Left cardiac atrium (tissue), 4 donors: ENCODE measurements at places on chromosomes 13 and 19.

DNA sequence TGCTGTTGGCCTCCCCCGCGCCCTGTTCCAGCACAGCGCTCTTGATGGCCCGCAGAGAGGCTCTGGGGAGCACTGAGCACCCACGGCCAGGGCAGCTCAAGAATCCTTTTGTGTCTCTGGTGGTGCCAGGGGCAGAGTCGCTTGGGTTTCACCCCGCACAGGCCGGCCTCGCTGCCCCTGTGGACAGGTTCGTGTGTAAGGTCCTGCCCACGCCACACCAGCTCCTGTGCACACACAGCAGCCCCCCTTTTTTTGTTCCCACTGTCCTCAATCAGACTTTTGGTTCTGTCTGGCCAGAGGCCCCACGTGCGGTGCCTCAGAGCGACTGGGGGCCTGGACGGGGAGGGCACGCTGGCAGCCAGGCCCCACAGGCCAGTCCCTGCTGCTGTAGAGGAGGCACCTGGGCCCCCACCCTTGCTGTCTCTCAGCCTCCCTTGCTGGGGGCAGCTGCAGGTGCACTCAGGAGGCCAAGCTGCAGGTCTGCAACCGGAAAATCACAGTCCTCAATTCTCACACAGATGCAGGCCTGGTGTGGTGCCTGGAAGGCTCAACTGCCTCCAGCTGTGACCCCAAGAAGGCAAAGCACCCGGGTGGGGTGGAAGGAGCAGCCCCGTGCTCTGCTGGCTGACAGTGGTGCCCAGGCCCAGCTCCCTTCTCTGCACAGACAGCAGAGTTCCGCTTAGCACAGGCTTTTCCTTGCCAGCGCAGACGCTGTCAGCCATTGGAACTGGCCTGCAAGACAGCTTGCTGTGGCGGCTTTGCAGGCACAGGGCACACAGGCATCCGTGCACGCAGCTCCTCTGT, 12.6 kb upstream of the F7 start:
- DNase-seq = peak; percentile 11

GRCh38 chr19:8336072-8336569, 6.9 kb downstream of the KANK3 start:
- DNase-seq = no peak

DNA sequence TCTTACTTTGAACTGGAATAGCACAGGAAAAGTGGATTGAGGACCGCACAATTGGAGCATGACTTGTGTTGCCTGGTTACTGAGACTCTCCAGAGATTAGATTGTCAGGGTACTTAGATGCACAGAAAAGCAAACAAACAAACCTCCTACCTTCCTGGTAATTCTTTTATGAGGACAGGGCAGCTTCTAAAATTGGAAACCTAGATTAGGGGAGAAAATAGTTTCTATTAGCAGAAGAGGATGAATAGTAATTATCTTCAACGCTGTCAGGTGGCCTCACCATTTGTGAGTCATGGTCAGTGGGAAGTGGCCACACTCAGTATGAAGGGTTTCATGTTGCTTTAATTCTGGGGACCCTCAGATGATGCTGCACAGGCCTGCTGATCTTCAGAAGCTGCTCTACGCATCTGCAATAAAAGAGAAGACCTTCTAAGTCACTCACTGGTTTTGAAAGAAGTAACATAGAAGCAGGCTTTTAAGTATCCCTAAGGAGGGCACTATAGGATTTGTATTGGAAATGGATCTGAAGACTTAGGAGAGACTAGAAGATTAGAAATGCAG, 106.8 kb downstream of the LACC1 start:
- DNase-seq = no peak

GRCh38 chr13:45700971-45701900, 884 bp upstream of the CBY2 start:
- DNase-seq = no peak

GRCh38 chr19:54197121-54197520, 3.5 kb upstream of the RPS9 start:
- no peak for DNase-seq

DNA sequence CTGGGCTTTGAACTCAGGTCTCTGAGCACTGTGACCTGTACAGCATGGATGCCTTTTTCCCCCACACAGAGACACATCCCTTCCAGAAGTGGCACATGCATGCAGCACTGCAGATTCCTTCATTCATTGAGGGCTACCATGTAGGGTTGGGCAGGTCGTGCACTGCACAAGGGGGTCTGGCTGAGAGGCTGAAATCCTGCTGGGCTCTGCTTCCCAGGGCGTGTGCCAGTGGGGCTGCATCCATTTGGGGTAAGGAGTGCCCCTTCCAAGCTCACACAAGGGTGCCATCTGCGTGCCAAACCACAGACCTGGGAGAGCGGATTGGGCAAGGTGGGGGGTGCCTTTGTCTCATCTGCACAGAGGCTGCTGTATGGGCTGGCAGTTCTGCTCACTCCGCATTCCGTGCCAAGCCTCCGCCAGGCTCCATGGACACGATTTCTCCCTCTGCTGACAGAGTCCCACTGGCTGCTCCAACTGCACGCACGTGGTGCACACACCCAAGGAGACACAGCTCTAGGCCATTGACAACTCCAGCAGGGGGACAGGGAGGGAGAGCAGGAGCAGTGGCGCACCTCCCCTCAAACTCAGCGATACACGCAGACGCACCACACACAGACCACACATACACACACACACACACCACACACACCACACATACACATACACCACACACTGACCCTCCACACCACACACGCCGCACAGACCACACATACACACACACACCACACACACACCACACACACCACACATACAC, 4.5 kb upstream of the SHISA7 start:
- no peak for DNase-seq

- peak; percentile 86 for DNase-seq
Measured at GRCh38 chr19:51422053-51422448, 4.6 kb upstream of the SIGLEC10 start.

DNA sequence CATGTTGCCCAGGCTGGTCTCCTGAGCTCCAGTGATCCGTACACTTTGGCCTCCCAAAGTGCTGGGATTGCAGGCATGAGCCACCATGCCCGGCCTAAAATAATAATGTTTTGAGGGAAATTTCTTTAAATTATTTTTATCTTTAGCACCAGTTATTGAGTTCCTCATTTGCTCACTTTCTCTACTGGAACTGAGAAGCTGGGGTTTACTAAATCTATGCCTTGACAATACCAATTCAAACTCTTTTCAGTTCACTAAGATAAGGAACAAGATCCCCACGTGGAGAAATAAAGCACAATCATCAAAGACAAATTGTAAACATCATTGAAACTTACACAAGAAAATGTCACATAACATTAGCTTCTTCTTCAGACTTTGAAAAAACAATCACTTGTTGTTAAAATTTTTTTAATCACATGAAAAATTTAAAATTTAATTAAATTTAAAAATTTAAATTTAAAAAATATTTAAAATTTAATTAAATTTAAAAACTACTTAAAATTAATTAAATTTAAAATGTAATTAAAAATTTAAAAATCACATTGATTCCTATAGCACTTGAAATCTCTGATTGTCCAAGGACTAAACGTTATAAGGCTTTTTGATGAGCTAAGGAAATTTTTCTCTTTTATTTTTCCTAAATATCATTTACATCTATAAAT, 25.2 kb upstream of the XPO4 start:
- DNase-seq = no peak

DNA sequence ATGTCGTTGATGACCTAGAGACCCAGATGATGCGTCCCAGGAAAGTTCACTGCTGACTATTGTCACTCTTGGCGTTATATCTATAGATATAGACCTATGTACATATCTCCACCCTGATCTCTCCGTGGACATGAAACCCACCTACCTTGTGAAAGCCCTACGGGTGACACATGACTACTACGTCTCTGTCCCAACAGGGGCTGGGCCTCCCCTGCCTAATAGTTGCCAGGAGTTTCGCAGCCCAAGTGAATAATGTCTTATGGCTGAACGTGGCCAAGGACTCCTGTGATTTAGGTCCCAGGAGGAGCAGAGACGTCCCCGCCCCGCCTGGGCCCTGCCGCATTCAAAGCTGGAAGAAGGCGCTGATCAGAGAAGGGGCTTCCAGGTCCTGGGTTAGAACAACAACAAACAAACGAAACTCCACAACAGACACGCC, 4.9 kb upstream of the POU4F1 start:
- no peak for DNase-seq

DNA sequence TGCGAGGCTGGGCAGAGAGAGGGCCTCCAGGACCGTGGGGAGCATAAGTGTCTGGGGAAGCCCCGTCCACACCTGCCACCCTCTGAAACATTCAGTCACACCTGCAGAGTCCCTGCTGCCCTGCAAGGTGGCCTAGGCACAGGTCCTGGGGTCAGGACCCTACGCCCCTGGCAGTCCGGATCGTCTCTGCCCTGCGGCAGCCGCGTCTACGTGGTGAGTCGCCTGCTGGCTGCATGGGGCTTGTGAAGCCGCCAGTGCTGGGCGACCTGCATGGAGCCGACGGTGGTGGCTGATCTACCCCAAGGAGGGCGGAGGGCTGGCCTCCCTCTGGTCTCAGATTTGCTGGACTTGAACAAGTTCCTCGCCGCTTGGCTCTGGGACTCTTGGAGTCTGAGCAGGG, 13.0 kb downstream of the FZR1 start:
- DNase-seq = no peak

DNA sequence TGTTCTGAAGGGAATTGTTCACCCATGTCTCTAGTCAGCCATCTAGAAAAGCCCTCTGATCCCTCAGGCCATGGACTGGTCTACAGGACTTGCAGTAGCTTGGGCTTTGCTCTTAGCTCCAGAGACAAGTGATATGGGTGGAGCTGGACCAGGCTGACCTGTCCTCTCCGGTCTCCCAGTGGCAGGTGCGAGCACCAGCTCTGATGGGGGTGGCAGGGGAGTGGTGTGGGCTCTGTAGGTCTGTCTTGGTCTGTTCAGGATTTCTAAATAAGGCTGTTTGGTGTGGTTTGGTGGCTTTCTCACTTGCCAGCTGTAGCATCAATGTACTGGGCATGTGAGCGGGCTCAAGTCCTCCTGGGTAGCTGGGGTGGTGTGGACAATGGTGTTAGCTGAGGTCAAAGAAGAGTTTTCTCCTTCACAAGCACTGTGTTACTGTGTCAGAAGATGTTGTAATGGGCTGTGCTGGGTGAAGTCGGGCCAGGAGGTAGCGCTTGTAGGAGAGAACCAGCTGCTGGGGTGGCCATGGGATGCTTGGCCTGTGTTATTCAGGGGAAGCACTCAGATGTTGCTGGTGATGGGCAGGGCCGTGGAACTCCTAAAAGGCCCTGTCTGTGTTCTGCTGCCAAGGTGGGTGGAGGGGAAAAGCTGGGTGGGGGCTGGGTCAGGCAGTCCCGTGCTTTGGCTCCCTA, 16.9 kb downstream of the GPC6 start:
- no peak for DNase-seq

DNA sequence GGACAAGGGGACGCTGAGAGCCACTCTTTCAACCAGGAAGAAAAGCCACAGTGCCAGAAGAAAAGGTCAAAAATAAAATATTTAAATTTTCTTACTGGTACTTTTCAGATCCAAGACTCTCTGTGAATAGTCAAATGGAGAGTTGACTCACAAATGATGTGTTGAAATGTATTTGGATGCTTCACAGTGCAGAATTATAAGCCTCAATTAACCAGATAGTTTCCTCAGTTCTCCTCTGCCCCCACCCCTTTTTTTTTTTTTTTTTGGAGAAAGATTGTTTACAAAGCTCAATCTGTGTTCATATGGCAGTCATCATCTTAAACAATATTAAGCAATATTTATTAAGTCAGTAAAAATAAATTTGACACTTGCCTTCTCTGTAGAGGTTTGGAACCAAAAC, 470.8 kb downstream of the FGF9 start:
- no peak for DNase-seq

GRCh38 chr13:79287939-79288795, 117.9 kb downstream of the RBM26 start:
- no peak for DNase-seq

GRCh38 chr19:28966737-28967399, 246.1 kb downstream of the UQCRFS1 start:
- DNase-seq = no peak

GRCh38 chr19:56108447-56109195, 12.5 kb downstream of the ZNF787 start:
- peak; percentile 69 for DNase-seq

- DNase-seq = no peak
Measured at GRCh38 chr13:87884884-87885283, 213.7 kb downstream of the SLITRK5 start.

DNA sequence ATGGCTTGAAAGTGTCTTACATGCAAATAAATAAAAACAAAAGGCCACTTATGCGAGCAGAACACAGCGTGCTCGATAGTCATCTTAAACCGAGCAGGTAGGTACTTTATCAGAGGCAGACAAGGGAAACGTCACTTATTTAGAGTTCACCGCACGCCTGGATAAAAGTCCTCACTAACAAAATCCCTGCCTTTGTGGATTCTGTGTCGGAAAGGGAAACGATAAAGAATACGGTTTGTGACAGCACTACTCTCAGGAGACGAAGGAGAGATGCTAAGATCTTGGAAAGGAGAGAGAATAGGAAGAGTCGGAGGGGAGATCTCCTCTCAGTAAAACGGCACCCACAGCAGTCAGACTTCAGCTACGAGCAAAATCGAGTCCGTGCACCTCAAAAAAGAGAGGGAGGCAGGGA, 581 bp downstream of the RCBTB1 start:
- DNase-seq = no peak

- DNase-seq = no peak
Measured at GRCh38 chr19:50759886-50760285, 10.4 kb upstream of the GPR32 start.

DNA sequence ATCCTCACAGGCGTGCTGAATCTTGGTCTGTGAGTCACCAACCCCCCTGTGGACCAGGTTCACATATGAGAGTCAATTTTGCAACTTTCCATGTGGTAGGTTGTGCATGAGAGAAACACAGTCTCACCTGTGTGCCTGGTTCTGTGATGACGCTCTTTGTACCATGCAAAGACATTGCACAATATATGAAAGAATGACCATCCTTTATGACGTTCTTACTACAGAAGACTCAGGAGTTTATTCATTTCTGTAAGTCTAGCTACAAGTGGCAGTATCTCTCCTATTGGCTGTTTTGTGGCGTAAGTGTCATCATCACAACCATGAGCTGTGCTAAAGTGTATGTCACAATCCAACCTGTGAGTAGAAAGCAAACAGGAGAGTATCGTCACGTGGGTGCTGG, 43.8 kb upstream of the ZNF728 start:
- no peak for DNase-seq
